AG10803 (cell line): ENCODE measurements at places on chromosomes 6 and 20.

DNA sequence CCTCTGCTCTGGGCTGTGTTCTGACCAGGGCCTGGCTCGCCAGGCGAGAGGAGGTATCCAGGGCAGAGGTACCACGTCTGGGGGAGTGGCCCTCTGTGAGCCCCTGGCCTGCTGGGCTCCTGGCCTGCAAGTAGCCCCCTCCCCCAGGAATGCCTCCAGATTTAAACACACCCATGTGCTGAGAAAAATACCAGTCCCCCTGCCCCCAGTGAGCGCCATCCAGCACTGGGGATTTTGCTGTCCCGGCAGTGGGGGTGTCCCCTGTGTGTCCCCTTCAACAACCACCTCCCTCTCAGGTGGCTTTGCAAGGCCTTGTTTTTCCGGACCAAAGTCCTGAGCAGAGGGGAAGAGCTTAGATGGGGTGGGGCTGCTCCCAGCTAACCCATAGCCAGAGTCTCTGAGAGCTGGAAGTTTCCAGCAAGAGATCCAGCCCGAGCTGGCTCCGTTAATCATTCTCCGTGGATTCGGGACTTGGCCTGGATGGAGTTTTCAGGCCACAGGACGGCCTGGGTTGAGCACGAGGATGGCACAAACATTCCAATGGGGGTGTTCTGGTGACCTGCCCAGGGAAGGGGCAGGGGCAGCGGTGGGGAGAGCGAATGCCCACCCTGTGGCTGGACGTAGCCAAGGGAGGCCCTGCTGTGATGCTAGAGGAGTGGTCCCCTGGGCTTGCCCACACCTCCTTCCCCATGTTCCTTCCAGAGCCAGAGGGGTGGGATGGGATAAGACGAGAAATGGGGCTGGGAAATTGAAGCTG, 29.0 kb downstream of the PCK1 start:
- no peak for DNase-seq

- no peak for DNase-seq
These were observed 62.1 kb downstream of the SLC24A3 start for GRCh38 chr20:19274412-19275015.

GRCh38 chr20:46036370-46036769, 7.4 kb downstream of the SLC12A5 start:
- no peak for DNase-seq

DNA sequence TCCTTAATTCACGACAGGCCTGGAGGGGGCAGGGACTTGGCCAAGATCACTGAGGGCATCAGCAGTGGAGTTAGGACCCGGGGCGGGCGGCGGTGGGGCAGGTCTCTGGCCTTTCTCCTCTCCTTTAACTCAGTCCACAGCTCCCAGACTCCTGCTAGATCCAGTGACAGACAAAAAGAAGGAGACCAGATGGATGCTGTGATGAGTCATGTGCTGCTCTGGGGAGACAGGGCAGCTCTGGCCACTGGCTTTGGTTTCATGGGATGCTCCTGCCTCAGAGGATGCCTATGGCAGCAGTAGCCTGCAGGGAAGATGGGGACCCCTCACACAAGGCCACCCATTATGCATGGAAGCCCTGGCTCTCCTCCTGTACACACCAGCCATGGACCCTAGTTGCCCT, 20.5 kb downstream of the EPB41L1 start:
- peak; percentile 34 for DNase-seq

DNA sequence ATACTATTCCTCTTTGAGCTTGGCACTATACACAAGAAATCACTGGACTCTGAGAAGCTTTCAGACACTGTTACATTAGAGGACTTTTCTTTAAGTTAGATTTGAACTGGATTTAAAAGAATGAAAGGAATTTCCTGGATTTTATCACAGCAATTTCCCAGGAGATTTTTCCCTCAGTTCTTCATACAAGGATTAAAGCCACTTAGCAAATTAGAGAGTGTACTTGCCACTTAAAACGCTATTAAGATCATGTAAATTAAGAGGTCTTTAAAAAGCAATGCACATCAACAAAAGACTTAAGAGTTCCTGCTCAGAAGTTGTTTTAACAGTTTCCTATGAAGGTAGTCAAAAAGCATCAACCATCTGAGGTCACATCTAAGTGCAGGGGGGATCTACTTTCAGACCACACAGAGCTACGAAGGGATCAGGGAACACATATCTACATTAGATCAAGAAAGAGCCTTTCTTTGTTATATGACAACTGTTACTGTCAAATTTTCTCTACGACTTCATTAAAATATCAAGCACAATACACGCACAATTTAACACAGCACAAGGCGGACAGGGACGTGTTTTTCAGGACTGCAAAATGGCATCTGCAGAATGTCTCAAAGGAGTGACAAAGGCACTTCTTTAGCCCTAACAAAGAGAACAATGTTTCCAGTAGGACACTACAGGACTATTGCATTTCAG, 65.8 kb downstream of the EPB41L2 start:
- peak; percentile 71 for DNase-seq

DNA sequence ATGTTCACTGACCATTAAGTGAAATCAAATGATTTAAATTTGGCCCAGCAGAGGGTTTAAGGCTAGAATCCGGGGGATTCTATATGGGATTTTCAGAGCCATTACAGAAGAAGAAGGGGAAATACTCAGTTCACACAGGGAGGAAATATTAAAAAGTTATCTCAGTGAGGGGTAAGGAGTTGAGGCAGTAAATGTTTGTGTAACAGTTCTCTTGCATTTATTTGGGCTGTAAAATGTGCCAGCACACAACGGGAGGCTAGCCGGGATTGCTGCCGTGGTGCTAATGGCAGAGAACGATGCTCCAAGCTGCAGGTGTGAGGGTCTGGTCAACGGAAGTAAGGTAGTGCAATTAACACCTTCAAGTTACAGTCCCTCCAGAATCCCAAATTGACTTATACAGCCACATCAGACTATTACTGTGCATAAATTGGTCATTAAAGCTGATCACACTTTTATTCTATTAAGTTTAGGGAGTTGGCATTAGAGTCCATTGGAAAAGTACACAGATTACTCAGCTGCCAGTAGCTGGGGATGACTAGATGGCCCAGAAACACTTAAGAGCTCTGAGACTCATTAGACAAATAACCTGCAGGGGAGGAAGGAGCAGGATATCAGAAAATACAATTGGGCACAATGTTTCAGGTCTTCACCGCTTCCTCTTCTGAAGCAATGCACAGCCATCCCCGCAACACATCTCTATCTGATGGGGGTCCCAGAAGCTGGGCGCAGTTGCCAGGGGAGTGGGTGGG, 31.3 kb downstream of the PPP1R3G start:
- DNase-seq: no peak

DNA sequence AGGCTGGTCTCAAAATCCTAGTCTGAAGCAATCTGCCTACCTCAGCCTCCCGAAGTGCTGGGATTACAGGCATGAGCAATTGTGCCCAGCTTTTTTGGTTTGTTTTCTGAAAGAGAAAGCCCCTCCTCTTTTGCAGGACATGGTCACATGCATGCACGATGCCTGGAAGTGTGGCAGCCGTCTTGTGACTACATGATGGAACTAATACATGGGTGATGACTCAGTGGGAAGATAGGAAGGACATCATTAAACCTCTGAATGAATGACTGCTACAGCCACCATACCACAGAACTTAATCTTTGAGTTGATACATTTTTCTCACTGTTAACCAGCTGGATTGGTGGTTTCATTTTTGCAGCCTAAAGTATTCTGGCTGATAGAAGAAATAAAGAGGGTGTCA, 13.4 kb upstream of the CTNNBL1 start:
- no peak for DNase-seq

GRCh38 chr6:30060606-30061091, 416 bp upstream of the POLR1H start:
- DNase-seq: peak; percentile 33

- DNase-seq: peak; percentile 98
These were observed 80.7 kb upstream of the CCN6 start for GRCh38 chr6:111973118-111973761.

DNA sequence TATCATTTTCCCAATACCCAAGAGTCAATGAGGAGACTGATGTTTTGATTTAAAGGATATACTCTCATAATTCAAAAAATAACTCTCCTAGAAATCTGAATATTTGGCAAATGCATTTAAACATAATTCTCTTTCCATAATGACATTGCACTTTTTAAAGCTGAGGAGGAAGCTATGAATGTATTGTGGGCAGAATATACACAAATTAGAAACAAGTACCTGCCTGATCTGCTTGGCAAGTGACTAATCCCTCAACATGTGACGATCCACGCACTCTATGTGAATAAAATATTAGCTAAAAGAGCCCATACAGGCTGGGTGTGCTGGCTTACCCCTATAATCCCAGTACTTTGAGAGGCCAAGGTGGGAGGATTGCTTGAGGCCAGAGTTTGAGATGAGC, 88.3 kb upstream of the CCDC28A start:
- no peak for DNase-seq

- no peak for DNase-seq
These were observed 68.7 kb upstream of the FOXC1 start for GRCh38 chr6:1540864-1541521.

DNA sequence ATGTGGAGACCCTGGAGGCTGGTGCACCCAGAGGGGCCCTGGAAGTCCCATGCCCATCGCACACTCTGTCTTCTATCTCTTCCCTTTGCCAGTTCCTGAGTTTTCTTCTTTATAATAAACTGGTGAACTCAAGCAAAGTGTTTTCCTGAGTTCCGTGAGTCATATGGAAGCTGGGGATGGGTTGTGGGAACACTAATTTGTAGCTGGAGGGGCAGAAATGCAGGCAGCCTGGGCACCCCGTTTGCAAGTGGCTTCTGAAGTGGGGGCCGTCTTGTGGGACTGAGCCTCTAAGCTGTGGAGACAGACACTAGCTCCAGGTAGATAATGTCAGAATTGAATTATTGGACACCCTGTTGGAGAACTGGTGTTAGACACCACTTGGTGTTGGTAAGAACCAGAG, 3.2 kb upstream of the PPP1R3G start:
- no peak for DNase-seq

DNA sequence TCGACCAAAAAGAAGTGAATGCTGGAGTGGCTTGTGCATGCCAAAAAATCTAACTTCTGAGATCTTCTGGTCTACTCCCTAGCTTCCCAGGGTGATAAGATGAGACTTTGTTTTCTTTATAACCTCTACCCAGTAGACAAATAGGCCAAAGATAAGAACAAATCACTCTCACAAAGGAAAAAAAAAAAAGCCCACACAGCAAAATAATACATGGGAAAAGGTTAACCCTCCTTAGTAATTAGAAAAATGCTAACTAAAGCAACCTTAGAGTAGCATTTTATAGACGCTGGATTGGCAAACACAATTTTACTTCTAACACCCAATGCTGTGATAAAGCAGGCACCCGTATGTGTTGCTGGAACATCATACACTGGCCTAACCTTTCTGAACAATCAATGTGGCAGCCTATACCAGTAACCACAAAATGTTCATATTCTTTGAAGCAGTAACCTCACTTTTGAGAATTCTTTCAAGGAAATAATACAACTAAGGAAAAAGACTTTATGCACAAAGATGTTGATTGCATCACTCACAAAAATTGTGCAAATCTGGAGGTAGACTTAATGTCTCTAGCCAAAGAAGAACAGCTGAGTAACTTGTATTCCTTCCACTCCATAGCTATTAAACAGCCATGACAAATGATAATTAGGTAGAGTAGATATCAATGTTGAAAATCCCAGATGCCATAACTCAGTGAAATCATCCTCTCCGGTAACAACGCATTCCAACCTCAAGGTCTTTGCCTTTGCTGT, 116.3 kb upstream of the QKI start:
- DNase-seq: no peak

- no peak for DNase-seq
These were observed 124.9 kb downstream of the GRM4 start for GRCh38 chr6:34020807-34021553.

- DNase-seq: no peak
These were observed 502.0 kb downstream of the BMP2 start for GRCh38 chr20:7269452-7269851.

GRCh38 chr6:128519132-128519930, 1.1 kb downstream of the PTPRK start:
- peak; percentile 50 for DNase-seq

DNA sequence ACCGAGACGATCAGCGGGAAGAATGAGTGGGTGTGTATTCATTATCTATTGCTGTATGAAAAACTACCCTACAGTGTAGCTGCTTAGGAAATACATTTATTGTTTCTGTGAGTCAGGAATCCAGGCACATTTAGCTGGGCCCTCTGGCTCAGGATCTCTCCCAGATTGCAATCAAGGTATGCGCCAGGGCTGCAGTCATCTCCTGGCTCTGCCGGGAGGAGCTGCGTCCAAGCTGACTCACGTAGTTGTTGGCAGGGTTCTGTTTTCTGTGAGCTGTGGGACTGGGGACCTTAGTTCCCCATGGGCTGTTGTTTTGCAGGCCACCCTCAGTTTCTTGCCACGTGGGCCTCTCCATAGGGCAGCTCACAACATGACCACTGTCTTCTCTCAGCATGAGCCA, 68.2 kb upstream of the FUCA2 start:
- peak; percentile 93 for DNase-seq

GRCh38 chr6:45163952-45164766, 164.0 kb upstream of the RUNX2 start:
- no peak for DNase-seq

DNA sequence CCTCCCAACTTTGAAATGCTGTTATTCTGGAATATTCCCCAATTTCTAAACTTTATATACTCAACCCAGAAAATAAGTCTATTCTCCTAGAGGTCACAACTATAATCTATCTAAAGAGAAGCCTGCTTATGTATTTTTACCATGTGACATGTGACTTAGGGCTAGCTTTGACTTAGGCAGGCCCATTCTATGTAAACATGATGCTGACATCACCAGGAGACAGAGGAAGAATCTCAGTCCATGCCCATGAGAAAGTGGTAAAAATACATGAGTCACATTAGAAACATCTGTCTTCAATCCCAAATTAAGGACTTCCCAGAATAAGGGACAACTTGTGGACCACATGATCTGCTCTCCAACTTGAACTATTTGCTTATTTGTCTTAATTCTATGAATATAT, 113.6 kb upstream of the ID4 start:
- peak; percentile 87 for DNase-seq

- DNase-seq: no peak
These were observed 17.7 kb downstream of the SNPH start for GRCh38 chr20:1283522-1284510.

GRCh38 chr6:168609914-168610490, 169.0 kb downstream of the SMOC2 start:
- no peak for DNase-seq

DNA sequence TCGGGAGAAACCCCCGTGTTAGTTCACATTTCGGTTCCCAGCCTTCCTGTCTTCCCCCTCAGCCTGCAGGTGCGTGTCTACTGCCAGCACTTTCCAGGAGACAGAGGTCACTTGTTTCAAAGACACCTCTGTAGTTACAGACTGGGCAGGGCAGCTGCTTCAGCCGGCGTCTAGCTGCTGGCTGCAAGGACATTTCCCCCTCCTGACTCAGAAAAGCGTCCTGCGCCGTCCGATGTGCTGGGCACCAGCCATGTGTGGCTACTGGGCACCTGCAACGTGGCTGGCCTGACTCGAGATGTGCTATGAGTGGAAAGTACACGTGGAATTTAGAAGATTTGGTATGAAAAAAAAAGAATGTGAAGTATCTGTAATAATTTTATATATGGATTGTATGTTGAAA, 37.6 kb downstream of the RRBP1 start:
- DNase-seq: no peak

- DNase-seq: no peak
These were observed 25.3 kb upstream of the ZBTB24 start for GRCh38 chr6:109508166-109508860.

- peak; percentile 83 for DNase-seq
These were observed 661 bp upstream of the PPP1R14C start for GRCh38 chr6:150142097-150142669.
